Uterus (tissue), 4 donors: ENCODE measurements at places on chromosomes 1 and 21. TPM values are rescaled to one million over a fixed set of nuclear protein-coding genes. Genes with fewer than 3 reads are reported as not detected.

Gene OR14A16
- not detected for total RNA-seq

Gene KCNJ9
- total RNA-seq = not detected

Gene CTSS
- 18.9 TPM for total RNA-seq

- no peak for DNase-seq
These were observed 14.5 kb downstream of the VANGL2 start for GRCh38 chr1:160414881-160415280.

DNA sequence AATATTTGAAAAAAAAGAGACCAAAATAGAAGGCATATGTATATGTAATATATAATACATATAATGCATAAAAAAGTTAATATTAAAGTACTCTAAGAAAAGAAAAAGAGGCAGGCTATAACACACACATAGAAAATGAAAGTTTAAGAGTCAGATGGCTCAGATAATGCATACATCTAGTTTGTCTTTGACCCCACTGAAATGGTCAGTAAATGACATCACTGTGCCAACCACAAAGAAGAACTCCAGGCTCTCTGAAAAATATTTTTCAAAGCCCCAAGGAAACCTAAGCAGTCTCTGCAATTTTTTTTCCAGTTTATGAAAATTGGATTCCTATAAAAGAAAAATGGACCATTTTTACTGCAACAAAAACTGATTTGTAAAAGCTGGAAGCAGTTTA is 55.4 kb upstream of the SCYL3 start:
- no peak for DNase-seq

GRCh38 chr1:12078938-12079861 is 16.1 kb downstream of the TNFRSF8 start:
- DNase-seq = peak; percentile 27

DNA sequence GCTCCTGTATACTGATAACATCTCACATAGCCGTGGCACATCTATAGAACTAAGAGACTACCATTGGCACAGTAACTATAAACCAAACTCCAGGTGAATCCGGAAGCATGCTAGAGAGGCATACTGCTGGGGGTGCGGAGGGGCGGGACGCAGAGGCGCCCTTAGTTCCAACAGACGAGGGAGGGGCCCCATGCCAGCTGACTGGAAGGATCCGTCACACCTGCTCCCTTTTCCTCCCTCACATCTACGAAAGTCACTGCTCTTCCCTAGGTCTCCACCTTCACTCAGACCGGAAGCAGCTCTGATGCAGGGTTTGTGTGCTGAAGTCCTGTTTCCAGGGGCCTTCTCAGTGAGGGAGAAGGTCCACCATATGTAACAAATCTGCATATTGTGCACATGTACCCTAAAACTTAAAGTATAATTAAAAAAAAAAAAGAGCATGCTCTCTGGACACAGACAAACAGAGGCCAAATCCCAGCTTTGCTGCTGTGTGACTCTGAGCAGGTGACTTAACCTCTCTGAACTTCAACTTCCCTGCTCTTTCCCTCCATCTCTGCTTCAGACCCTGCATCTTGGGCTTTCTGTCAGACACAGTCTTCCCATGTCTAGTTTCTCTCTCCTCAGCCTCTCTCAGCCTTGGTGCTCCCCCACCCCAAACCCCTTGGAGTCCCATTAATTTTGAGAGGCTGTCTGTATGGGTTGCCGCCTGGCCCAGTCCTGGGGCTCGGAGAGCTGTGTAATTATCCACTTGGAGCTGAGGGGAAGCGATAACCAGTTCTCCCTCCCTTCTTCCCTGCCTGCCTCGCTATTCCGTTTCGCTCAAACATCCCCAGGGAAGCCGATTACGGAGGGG is 7.8 kb upstream of the GJB5 start:
- no peak for DNase-seq
